ENCODE measurements at places on chromosomes 4 and X.
A peak's percentile ranks its signal among the peaks of the same experiment; 100 is the strongest.

- DNase-seq, result no peak
Measured at GRCh38 chr4:100257567-100257966, 67.3 kb upstream of the DDIT4L start.

DNA sequence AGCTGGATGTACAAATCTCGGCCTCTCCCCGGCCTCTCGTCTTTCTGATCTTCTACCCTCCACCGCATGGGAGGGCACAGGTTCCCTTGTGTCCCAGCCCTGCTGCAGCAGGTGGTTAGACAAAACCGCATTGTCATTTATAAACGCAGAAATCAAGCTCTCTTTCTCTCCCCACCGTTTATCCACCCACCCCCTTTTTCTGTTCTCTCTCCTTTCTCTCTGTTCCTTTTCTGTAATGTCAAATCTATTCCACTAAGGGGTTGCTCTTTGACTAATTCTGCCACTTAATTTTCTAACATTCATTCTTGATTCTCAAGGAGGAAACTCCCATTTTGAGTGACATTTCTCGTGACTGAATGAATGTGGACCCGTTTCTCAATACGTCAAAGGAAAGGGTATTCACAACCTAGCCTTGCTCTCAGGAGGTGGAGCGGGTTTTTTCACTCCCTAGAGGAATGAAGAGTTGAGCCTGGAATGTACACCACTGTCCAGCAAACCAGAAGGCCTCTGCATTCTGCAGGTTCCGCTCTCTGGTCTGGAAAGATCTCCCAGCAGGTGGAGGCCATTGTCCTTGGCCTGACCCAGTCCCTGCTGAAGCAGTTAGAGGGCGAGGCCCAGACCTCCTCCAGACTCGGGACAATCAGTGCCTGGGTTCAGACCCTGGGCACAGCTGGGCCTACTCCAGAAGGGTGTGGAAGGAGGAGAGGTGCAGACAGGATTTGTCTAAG lies 70.9 kb upstream of the ENPP6 start:
- no peak for DNase-seq

DNA sequence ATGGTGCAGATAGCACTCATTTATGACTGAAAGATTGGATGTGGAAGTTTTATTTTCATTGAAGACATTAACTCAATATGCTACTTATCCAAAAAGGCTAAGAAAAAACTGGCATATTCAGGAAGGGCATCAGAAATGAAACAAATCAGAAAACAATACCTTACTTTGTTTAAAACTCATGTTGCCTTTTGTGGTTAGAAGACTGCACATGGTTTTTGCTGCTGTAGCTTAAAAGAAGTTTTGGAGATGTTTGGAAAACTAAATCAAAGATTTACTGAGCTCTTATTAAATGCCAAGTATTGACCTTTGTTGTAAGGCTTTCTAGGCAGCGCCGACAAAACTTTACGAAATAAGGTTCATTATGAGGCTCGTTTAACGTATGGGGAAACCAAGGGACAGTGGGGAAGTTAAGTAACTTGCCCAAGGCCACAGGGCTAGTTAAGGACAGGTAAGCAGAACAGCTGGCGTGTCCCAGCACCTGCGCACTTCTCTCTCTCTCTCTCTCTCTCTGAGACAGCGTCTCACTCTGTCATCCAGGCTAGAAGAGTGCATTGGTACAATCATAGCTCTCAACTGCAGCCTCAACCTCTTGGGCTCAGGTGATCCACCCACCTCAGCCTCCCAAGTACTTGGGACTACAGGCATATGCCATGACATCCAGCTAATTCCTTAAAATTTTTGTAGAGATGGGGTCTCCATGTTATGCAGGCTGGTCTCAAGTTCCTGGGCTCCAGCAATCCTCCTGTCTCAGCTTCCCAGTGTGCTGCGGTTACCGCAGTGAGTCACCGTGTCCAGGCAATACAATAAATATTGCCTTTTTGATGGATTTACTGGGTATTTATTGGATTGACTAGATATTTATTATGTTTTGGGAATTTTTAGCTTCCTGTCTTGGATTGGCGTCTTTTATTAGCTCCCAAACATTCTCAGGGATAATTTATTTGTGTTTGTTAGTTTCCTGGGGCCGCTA lies 16.1 kb downstream of the LRP2BP start:
- no peak for DNase-seq

DNA sequence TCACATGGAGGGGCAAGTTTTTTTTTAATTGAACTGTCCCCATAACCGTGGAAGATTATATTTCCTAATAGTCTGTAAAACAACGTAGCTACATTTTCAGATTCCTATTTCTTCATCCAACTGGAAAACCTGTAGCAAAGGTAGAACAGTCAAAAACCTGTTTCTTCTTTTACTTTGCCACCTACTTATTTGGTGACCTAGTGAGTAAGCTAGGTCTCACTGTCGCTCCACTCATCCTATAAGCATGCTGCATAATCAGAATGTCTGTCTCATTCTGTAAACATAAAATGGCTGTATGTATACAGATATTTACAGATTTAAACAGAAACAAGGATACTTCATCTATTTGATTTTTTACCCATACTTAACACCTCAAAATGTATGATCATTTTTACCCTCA lies 20.4 kb downstream of the MAML3 start:
- no peak for DNase-seq

DNA sequence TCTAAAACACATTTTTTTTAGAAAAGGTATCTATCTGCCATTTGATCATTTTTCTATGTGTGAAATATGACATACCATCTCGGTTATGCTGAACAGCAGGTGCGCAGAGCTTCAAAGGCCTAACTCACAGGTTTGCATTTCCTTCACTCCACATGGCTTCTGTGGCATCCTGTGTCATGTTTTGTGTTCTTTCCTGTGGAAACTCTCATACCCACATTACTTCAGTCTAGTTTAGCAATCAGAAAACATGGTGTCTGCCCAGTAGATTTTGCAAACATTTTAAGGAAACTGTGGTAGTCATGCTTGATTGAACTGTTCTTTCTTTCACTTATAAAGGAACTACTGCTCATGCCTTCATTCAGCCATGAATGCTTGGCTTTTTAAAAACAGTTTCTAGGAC lies 11.3 kb upstream of the ARAP2 start:
- DNase-seq, result no peak

- no peak for DNase-seq
Measured at GRCh38 chrX:10990418-10990817, 120.7 kb upstream of the HCCS start.

DNA sequence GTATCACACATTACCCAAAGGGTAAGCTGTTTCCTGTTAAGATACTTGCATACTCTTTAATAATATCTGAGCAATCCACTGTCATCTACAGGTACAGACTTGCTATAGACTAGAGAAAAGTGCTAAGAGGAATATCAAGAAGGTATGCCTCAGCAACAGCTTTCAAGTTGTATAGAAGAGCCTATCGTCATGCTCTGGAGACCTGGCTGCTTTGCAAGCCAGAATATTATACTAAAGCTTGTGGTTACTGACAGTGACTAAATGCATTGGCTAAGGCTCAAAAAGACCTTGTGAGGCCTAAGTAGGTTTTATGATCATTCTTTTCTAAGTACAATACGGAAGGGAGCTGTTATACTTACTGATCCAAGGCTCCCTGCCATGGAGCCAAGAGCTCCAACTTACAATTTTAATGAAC lies 11.3 kb downstream of the LAMP2 start:
- DNase-seq, result peak; percentile 70

- DNase-seq, result no peak
Measured at GRCh38 chrX:85573801-85574200, 194.3 kb upstream of the POF1B start.

- DNase-seq, result peak; percentile 69
Measured at GRCh38 chr4:157220371-157220881, at the start of gene GRIA2. Gene GRIA2, plus strand, starts transcription at chr4:157220728. Its CDS starts 315 bp downstream, at chr4:157221043.

DNA sequence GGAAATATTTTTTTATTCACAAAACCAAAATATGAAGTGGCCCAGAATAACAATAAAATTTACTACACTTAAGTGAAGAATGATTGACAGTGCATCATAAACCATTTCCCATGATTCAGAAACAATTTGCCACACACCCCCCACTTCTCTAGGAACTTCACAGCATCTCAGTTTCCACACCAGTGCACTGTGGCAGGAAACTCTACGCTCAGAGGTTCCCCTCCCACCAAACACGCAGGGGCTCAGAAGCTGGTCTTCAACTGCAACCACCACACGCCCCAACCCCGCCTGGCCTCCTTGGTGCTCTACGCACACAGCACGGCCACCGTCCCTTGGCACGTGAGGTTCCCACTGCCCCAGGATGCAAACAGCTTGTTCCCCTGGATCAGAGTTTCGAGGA lies 63.7 kb downstream of the ZFYVE28 start:
- DNase-seq, result no peak

DNA sequence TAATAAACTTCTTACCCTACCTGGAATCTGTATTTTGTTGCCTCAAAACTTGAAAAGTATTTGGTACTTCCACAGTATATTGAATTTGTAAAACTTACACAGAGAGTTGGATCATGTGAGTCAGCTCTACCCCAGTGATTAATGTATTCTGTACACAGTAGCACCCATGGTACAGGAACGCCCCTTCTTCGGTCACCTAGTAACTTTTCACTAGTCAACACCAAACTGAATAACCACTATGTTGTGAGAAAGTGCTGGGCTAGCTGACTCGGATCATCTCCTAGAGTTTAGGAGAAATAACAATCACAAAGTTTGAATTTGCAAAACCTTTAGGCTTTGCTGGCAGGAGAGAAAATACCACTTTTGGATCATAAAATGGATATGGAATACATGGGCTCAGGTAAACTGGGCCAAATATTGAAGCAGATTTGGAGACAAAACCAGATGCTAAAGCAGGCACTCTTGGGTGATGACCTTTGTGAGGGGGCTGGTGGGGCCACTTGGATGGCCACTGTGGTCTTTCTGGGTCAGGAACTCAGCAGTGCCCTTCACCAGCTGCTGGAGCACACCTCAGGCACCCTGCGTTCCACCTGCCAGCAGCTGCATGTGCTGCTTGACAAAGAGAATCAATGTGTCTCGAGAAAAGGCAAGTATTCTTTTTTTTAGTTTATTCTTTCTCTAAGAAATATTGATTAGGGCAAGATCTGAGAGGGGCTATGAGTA lies at the start of gene DTHD1:
DTHD1 (plus strand) TSS at position 233 of the 723 bp plus-strand sequence; CDS start at position 376, 143 bp downstream.
- no peak for DNase-seq

DNA sequence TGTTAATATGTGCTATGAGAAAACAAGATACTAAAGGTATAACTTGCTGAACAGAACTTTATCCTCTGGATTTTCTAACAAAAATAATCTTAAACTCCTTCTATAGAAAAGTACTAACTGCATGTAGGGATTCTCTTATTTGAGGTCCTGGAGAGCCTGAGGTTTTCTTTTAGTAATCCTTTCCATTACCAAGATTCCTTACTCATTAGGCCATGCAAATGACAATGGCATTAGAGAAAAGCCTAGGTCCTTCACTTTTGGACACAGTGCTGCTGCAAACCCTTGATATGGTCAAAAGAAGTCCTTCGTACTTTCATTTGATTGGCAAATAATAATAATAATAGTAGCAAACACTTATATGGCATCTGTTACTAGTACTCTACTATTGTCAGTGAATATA lies 3.2 kb downstream of the MMRN1 start:
- DNase-seq, result no peak

GRCh38 chrX:140724736-140725135 lies 15.2 kb downstream of the LINC00632 start:
- peak; percentile 10 for DNase-seq

- DNase-seq, result no peak
Measured at GRCh38 chrX:110213183-110213582, 104.7 kb downstream of the AMMECR1 start.

DNA sequence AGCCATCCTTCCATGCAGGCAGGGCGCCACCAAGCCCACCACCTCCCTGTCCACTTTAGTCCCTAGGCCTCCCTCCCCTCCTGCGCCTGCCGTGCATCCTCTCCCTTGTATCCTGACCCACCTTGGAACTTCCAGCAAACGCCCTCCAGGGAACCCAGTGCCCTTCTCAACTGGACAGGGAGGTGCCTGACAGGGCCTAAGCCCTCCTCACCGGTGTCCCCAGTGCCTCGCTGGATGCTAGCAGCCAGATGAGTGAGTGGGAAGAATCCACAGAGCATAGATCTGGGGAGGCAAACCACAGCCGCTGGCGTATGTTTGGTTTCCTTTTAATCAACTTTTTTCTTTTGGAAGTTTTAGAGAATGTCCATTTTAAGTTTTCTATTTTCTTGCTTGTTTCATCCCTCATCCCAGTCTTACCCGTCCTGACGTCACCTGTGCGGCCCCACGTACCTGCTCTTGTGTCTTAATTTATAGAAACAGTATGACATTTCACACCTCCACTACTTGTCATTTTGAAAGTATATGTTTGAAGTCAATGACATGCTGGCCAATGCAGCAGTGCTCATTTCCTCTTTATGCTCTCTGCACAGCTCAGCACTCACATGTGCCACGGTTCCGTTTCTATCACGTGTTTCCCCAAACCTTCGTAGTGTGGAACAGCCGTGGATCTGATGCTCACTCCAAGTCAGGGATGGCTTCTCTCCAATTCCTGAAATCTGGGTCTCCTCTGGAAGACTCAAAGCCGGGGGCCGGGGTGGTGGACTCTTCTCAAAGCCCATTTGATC lies 3.4 kb upstream of the HMX1 start:
- no peak for DNase-seq

DNA sequence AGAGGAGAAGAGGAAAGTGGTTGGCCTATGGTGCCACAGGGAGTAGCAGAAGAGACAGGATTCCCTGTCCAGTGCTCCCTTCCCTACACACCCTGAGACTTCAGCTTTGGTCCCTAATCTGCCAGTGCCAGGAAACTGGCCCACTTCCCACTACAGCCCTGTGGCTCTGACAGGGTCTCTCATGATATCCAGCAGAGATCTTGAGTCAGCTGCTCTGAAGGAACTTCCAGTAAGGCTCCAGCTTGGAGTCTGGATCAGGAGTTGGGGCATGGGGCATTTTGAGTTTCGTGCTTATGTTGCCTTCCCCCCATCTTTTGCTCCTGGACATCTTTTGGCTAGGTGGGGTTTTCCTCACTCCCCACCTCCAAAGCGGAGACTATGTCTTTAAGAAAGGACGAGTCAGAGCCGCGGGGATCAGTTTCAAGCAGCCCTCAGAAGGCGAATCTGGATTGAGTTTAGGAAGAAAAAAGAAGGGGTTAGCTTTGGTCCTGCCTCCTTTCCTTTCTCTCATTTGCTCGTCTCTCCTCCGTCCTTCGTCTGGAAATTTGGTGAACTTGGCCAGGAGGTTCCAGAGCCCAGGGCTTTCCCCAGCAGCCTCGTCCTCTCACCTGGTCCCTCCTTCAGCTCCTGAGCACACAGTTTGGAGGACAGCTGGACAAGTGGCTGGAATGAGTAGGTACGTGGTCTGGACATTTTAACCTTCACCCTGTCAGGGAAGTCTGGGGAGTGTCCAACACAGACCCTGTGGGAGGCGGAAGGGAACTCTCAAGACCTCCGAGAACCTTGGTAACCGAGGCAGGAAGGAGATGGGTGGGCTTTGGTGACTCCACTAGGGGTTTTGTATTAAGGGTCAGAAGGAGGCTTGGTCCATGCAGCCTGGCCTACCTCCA lies 104.4 kb downstream of the RTL5 start:
- DNase-seq, result peak; percentile 43

DNA sequence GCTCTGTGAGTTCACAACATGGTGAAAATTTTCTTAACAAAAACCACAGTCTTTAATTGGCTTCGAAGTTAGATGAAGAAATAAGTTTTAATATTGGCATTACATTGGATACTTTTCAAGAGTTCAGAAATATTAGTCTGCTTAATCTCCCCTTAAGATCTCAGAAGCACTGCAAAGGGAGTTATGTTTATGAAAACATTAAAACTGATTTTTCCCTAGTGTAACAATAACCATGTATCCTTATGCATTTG lies 1.5 kb downstream of the SETD7 start:
- no peak for DNase-seq

- peak; percentile 45 for DNase-seq
Measured at GRCh38 chr4:138686106-138686835, 329.3 kb upstream of the NOCT start.
